Activated T-cell treated with anti-CD3 and anti-CD28 coated beads, Interleukin-2, amount 50 U/mL, for 48 hours (primary cell): ENCODE measurements at places on chromosomes 1 and 21.

- DNase-seq: no peak
Measured at GRCh38 chr1:65216989-65217388, 69.0 kb downstream of the AK4 start.

- DNase-seq: peak; percentile 95
Measured at GRCh38 chr1:234610666-234611224, 767 bp upstream of the IRF2BP2 start.

DNA sequence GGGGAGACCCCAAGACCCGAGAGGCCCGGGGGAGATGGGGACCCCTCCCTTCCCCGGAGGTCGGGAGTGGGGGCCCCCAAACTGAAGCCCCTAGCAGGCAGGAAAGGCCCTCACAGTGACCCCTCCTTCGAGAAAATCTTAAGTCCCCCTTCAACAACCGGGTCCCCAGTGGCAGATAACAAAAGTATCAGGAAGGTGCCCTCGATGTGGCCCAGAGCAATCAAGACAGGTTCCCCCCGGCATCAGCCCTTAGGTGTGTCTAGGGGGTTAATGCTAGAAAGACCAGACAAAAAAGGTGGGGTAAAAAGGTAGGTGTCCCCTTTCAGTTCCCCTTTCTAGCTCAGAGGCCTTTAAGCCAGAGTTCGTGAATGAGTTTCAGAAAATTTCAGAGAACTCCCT is 282 bp upstream of the ECE1 start:
- peak; percentile 56 for DNase-seq

- no peak for DNase-seq
Measured at GRCh38 chr1:178923512-178923911, 52.6 kb upstream of the ANGPTL1 start.

DNA sequence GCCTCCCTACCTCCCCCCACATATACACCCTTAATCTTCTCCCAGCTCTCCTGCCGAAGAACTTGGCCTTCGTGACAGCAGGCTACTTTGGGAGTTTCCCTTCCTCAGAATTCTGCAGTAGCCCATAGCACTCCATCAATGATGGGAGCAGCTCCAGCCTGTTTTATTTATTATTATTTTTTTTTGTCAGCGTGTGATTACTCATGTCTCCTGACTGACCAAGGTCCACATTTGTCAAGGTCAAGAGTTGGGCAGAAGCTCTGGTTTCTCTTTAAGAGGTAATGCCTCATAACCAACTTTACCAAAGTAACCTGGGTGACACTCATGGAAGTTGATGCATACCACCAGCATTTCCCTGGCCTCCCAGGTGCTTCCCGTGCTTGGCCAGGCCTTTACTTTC is 125.4 kb downstream of the ZZZ3 start:
- no peak for DNase-seq
